Hematopoietic multipotent progenitor cell treated with erythropoietin and hydrocortisone succinate and interleukin-3 and kit ligand, for 6 days (in vitro differentiated cells): ENCODE measurements at places on chromosomes 11 and 22.

DNA sequence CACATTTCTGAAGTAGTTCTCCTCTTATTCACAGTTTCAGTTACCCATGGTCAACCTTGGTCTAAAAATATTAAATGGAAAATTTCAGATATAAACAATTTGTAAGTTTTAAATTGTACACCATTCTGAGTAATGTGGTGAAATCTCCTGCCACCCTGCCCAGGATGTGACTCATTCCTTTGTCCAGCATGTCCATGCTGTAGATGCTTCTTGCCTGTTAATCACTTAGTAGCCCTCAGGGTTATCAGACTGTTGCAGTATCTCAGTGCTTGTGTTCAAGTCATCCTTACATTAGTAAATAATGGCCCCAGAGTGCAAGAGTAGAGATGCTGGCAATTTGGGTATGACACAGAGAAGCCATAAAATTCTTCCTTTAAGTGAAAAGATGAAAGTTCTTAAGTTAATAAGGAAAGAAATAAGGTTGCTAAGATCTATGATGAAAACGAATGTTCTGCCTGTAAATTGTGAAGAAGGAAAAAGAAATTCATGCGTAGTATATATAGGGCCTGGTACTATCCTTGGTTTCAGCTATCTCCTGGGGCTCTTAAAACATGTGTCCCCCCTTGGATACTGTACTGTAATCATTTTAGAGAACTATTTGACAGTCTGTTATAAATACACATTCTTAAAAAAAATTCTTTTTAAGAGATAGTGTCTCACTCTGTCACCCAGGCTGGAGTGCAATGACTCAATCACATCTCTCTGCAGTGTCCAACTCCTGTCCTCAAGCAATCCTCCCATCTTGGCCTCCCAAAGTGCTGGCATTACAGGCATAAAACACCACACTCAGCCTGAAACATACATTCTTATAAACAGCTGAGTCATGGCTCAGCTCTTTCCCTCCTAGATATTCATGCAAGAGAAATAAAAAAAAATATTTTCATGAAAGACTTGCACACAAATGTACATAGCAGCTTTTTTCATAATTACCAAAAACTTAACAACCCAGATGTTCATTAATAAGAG, 31.3 kb downstream of the MTNR1B start:
- peak; percentile 2 for DNase-seq

- DNase-seq: no peak
Measured at GRCh38 chr11:80810695-80811094, 1369.9 kb upstream of the TENM4 start.

DNA sequence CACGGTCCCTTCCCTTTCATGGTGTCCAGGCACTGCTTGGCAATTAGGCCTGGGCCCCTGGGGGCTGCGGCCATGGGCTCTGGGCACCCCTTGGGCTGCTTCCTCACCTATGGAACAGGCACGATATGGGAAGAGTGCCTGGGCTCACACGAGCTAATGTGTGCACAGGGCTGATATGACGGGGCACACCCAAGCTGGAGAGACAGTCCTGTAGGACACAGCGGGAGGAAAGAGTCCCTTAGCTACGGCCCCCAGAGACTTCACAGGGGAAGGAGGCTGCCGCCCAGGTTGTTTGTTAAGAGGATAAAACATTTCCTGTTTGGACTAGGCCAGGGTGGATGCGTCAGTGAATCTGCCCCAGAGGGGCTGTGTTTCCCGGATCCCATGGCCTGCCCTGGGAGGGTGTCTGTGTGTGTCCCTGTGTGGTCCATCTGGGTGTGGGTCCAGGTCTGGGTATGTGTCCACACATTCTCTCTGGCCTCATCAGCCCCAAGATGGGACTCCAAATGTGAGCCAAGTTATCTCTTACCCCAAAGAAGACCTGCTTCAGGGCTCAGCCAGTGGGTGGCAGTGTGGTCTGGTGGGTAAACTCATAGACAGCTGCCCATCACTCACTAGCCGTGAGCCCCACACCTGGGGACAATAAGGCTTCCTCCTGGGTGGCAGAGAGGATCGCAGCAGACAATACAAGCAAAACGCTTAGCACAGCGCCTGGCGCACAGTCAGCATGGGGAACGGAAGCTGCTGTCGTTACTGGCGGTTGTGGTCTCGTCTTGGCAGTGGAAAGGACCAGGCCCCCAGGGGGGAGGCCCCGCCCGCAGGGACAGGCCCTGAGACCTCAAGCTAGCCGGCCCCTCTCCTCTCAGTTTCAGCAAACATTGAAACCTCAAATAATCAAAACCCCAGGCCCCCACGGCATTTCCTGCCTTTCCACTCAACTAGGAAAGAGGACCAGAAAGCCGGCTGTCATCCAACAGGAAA, 3.2 kb upstream of the EMID1 start:
- peak; percentile 93 for DNase-seq

DNA sequence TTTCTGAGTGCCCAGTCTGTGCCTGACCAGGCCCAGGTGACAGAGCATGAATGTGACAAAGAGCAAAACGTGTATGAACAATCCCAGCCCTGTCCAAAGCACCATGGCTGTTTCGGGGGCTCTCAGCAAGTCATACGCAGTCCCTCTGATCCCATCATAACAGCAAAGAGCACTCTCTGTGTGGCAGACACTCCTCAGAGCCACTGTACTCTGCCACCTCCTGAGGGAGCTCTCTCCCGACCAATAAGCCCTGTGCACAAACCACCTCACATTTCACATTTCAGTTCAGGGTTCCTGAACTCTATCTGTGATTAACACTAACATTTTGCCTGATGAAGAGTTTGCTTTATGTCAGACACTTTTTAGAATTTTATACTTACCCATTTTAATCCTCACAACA, 6.6 kb downstream of the DGCR2 start:
- peak; percentile 56 for DNase-seq

GRCh38 chr11:92803391-92803790, 166.1 kb upstream of the MTNR1B start:
- no peak for DNase-seq
